ENCODE measurements at places on chromosomes 2 and 18. TPM values are rescaled to one million over a fixed set of nuclear protein-coding genes. Genes with fewer than 3 reads are reported as not detected.

GRCh38 chr2:239236808-239237205 is 164.0 kb downstream of the HDAC4 start:
- no peak for DNase-seq

DNA sequence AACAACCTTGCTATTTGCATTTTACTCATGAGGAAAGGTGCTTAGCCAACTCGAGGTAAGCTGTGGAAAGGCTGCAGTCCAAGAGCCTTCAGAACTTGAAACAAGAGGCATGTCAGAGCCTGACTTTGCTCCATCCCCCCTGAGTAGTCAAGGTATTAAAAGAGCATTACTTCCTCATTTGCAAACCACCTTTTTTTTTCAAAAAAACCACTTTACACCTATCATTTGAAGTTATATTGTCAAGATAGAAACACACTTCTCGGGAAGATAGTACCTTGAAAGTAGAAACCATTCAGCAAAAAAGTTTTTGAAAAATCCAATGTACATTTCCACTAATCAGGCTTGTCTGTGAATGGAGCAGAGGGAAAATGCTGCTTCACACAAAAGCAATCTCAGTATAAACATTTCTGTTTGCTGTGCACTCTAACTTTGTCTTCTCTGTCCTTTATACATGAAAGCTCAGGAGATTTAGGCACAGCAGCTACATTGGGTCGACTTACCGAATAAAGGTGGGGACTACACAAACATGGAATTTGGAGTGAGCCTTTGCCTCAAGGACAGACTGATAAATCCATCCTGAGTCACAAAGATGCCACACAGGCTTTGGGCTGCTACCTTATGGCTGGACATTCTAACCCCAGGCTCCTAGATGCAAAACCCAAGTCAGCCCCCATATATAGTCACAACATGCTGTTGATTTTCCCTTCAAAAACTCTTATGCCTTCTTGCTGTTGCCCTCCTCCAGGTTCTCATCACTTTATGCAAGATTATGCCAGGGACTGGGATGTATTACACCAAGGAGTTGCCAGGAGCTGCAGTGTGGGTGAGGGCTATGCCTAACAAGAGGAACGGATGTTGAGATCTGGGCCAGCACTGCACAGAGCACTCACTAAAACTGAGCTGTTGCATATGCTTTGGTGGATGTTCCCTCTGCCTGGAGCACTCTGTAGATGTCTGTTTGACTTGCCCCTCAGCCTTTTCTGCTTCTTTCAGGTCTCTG is 41.4 kb upstream of the EML4 start:
- no peak for DNase-seq

DNA sequence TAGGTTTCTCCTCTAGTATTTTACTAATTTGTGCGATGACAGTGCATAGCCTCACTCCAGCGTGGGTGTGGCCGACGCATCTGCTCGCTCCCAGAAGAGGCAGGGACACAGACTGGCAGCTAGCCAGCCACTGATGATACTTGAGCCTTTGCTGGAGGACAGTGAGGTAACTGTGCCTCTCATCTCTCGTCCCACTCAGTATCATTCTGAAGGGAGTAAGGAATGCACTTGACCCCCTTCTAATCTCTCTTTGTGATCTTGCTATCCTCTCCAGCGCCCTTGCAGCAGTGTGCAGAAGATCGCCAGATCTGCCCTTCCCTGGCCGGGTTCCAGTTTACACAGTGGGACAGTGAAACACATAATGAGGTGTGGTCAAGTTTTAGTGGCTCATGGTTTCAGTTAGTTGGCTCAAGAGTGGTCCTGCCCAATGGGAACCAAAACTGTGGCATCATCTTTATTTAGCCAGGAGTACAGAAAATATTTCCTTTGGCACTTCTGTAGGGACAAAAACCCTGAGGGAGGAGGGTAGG is 17.5 kb downstream of the NCAPH start:
- DNase-seq, result peak; percentile 89

DNA sequence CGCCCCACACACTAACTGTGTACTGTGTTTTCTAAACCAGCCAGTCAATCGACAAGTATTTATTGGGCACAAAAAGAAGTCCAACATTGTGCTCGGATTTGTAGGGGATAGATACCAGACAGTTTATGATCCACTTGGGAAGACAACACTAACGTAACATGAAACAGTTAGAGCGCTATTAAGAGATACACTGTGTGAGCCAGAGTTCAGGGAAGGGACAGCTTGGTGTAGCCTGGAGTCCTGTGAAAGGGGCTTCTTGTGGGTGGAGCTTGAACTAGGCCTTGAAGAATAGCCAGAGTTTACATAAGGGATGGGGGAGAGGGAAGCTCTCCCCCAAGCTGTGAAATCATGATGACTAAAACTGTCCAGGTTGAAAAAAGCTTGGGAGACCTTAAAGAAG is 176.4 kb upstream of the TCF4 start:
- DNase-seq, result no peak

DNA sequence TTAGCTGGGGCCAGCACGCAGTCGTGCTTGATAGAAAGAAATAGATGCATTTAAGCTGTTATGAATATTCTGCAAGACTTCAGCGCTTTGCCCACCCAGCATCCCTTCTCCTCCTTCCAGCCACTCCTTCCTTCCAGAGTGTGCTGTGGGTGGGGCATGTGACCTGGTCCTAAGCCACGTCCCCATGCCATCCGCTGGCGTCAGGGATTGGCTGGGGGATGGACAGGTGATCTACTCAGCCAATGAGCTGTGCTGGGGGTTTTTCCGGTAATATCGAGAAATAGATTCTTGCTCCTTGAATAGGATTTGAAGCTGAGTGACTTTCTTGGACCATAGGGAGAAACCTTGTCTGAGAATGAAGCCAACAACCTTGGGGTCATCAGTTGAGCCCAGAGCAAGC is 4.8 kb upstream of the ZAP70 start:
- DNase-seq, result no peak

DNA sequence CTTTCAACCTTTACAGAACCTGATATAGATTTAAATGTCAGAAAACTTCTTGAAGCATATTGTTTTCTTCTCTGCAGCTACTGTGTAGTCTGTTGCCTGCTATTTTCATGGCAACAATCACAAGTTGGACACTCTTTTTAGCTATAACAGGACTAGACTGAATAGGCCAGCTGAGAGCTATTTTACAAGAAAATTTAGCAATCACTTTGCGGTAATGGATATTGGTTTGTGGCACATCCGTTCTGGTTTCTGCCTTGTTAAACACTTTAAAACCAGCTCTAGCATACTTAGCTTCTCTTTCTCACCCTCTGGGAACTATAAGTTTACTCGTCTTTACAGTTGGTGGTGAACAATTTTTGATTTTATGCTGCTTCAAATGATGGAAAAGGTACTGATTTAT is 125.7 kb downstream of the MAP2 start:
- no peak for DNase-seq

DNA sequence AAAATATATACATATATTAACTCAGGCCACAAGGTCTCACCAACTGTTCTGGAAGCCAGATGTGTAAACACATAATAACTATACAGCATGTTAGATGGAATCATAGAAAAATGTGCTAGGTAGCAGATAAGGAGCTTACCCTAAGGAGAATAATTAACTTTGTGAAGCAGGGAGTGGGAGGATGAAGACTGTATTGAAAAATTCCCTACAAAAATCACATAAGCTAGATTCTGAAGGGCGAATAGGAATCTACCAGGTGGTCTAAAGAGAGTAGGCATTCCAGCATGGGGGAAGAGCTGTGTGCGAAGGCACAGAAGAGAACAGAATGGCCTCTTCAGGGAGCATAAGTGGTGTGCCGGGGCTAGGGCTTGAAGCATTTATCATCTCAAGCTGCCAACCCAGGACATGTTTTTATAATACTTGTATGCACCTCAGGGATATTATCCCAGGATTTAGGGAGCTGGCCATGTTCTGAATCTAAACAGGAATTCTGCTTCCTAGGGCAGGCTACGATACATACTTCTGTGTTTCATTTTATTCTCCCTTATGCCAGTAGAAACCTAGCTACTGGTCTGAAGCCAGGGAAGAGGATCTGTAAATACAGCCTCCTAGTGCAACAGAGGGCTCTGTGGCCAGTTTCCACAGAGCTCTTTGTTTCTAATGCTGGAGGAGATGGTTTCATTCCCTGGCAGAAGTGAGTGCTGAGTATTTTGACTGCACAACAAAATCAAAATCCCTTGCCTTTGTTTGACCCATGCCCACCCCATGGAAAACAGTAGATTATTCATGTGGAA is 56.7 kb downstream of the NEMP2 start:
- no peak for DNase-seq

GRCh38 chr2:240640939-240641338 is 15.7 kb downstream of the GPR35 start:
- no peak for DNase-seq

DNA sequence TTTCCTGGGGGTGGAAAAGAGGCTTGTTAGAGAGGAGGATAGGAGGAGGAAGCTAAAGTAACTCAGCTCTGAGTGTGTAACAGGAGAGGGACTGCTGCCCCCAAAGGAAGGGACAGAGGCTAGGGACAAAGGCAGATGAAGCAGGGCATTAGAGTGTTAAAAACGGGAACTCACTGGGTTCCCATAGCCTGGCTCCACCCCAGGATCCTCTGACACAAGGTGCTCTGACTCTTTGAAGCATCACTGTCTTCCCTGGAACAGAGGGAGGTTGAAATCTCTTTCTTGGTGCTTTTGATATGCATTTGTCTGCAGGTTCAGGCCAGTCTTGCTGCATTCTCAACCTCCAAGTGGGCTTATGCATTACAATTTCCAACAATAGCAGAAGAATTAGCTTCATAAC is 22.9 kb downstream of the IL36A start:
- no peak for DNase-seq

Gene SERPINB3
- total RNA-seq, result not detected

Gene CCL20
- total RNA-seq, result 0.95 TPM

Gene FOXD4L1
- not detected for total RNA-seq

Gene LCT
- not detected for total RNA-seq

Data from Caki2 (cell line).